Left renal cortex interstitium (tissue), 4 donors: ENCODE measurements at places on chromosomes 4 and X. TPM values are rescaled to one million over a fixed set of nuclear protein-coding genes. Genes with fewer than 3 reads are reported as not detected.

GRCh38 chrX:3728454-3728853 is 15.0 kb upstream of the PRKX start:
- no peak for DNase-seq

- no peak for DNase-seq
Measured at GRCh38 chr4:8308856-8309771, 39.6 kb downstream of the HTRA3 start.

GRCh38 chrX:95903490-95903889 is 781.2 kb upstream of the DIAPH2 start:
- DNase-seq, result no peak

PAGE1 gene
- polyA plus RNA-seq, result not detected

GRCh38 chr4:24382381-24382780 is 202.0 kb downstream of the DHX15 start:
- no peak for DNase-seq

DMP1 gene
- polyA plus RNA-seq, result not detected

- DNase-seq, result no peak
Measured at GRCh38 chr4:138400543-138400942, 158.4 kb upstream of the SLC7A11 start.

- no peak for DNase-seq
Measured at GRCh38 chr4:112560084-112560483, 44.1 kb upstream of the NEUROG2 start.
